ENCODE measurements at places on chromosomes 11 and 22.

DNA sequence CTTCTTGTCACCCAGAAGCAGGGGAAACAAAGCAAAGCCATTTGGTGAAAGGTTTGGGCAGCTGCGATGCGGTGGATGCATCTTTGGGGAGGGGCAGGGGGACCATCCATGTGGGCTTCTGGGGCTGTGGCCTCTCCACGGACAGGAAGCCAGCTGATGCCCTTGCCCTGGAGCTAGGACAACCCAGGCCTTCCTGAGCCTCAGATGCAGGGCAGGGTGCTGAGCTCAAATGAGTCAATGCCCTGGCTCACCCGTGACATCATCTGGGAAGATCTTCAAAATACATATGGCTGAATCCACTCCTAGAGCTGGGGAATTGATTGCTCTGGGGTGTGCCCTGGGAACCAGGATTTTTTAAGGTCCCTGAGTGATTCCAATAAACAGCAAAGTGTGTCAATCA is 1418.2 kb downstream of the TBC1D22A start:
- no peak for DNase-seq

DNA sequence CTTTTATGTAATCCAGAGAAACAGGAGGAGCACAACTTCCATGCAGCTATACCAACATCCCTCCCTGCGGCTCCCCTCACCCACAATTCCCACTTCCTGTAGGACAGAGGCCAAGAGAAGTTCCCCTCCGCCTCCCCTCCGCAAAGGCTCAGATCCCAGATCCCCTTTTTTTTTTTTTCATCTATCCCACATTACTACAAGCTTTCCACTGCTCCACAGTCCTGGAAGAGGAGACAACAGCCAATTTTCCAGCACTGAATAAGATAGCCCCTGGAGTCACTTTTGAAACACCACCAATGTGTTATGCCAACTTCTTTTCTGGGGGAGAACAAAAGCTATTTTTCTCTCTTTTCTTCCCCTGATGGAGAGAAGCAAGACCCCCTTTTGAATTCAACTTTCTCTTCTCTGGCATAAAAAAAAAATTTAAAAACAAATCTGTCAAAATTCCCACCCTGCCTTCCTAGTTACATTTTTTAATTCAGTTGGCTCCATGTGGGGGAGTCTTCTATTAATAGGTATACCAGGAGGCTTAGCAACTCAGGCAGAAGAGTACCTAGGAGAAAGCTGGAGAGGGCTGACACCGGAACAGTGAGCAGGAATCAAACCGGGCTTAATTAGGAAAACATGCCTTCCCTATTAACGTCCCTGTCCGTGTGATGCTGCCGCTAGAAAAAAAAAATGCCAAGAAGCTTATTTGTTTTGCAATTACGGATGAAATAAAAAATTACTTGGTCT is 543.4 kb downstream of the BUD13 start:
- no peak for DNase-seq

DNA sequence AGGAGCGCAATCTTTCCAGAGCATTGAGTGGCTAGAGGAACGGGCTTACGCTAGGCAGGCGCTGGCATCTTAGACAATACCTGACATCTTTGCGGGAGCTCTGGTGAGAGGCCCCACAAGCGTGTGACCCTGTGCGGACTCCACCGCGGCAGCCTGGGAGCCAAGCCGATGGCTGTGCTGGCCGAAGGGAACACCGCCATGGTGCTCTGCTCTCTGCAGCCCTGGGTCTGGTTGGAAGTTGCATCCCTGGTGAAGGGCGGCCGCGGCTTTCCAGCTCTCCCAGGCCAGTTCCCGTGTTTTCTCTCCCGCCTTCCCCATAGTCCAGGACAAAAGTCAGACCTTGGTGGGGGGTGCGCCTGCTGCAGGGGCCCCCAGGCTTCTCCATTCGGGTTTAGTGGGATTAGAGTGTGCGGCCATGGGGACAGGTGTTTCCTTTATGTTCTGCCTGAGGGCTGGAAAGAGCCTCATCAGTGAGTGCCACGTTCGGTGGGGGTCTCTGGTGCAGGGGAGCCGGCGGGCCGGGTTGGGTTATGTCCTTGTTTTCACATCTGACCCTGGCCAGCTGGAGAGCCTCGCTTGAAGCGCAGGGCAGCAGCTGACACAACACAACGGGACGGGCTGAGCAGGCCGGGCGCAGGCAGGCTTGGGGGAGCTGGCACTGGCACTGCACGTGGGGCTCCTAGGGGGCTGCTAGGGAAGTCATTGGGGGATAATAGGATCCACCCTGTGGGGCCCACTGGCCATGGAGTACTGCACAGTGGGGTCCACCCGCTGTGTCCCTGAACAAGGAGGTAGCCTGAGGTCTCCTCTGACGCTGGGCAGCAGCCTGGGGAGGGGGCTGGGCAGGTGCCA is 94.8 kb downstream of the KCNQ1 start:
- DNase-seq: peak; percentile 11

DNA sequence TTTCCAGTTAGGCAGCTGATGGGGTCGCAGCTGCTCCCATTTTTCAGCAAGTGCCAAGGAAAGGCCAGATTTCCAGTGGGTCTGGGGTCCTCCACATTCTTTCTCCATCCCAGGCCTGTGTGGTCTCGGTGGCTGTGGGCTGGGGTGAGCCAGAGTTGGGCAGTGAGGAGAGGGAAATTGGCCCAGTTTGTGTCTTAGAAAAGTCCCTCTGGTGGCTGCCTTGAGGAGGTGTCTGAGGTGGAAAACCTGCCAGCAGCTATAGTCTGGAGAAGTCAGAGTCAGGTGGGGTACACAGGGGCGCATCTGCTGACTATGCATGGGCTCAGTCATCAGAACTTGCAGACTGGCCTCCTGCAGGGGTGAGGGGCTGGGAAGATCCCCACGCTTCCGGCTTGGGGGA is 30.5 kb downstream of the MRGPRD start:
- DNase-seq: no peak

GRCh38 chr22:24489011-24489410 is 6.1 kb upstream of the UPB1 start:
- DNase-seq: no peak

GRCh38 chr22:48309115-48309705 is 1518.5 kb downstream of the BRD1 start:
- no peak for DNase-seq

DNA sequence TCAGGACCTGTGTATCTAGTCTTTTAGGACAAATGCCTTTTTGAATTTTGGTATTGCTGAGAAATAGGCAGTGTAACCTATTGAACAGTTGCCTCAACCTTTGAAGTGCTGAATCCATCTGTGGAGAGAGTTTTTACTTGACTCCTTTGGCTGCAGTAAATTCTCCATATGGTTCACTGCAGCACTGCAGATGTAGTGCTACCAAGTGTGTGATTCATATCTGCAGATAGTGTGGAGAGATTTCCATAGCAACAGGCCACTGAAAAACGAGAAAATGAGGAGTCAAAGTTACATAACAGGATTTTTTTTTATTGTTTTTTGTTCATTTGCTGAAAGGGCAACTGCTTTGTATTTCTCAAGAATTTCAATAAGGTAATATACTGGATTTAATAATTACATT is 356.1 kb downstream of the RAB38 start:
- no peak for DNase-seq

DNA sequence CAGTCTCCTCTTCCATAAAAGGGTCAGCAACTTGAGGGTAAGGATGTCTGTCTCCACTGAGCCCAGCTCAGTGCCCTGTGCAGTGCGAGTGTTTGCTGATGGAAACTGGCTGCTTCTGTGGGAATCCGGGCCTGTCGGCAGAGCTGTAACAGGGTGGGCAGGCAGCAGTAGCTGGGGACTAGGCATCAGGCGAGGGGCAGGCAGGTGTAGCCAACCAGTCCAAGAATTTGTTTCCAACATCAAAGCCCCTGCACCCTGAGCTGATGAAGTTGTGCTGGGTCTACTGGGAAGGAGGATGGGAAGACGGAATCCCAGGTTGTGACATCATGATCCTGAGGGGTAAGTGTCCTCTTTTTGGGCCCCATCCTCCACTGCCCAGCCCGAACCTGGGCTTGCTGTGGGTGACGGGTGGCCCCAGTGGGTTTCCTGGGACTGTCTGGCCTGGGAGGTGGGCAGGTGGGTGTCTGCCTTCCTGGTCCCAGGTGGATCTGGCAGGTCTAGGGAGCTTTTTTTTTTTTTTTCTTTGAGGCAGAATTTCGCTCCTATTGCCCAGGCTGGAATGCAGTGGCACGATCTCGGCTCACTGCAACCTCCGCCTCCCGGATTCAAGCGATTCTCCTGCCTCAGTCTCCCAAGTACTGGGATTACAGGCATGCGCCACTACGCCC is 11.0 kb downstream of the SLC29A2 start:
- DNase-seq: no peak

DNA sequence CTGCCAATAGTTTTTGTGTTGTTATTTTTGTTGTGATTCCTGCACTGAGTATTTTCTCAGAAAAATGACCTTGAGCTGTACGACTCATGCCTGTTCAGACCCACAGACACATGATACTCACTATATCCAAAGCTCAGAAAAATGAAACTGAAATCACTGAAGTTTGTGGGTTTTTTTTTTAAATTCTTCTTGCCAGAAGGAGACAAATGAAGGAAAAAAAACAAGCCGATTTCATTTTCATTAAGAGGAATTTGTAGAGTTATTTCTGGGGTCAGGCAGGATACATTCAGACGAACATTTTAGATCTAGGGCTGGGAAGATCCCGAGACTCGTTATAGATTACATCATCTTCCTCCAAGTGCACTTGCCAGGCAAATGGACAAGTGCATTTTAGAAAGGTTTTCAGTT is 60.4 kb downstream of the BMAL1 start:
- no peak for DNase-seq

GRCh38 chr11:60872961-60873524 is 5.7 kb downstream of the ZP1 start:
- DNase-seq: no peak

DNA sequence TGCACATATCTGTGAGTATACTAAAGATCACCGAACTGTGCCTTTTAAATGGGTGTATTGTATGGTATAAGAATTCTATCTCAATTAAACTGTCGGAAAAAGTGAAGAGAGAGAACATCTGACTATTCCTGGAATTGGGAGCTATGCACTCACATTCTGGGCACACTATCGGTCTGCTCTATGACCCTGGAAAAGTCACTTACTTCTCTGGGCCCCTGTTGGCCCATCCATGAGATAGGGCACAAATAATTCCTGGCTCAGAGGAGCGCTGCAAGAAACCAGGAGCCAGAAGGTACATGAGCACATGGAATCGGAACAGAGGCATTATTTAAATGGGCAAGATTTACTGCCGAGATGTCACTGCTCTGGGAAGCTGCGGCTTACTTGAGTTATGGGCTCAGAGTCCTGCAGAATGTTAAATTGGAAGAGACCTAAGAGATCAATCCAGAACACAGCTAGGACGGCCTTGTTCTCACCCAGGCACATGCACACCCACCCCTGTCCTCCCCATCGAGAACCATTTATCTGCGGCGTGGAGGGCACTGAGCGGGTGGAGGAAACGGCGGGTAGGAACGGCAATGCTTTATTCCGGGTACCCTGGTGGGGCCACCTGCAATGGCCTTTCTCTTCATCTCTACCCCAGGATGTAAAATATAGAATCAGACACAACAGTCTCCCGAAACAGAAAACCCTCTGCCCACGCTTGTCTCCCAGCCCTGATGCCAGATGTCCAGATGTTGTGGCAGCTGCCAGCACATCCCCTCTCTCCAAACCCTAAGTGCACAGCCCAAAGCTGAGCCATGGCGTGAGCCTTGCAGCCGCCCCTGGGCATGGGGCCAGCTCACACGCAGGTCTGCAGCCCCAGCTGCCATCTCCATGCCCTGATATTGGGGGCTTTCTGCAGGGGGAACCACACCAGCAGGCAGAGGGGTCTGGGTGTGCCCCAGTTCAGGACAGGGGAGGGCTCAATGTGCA is 142.4 kb downstream of the DSCAML1 start:
- DNase-seq: no peak

DNA sequence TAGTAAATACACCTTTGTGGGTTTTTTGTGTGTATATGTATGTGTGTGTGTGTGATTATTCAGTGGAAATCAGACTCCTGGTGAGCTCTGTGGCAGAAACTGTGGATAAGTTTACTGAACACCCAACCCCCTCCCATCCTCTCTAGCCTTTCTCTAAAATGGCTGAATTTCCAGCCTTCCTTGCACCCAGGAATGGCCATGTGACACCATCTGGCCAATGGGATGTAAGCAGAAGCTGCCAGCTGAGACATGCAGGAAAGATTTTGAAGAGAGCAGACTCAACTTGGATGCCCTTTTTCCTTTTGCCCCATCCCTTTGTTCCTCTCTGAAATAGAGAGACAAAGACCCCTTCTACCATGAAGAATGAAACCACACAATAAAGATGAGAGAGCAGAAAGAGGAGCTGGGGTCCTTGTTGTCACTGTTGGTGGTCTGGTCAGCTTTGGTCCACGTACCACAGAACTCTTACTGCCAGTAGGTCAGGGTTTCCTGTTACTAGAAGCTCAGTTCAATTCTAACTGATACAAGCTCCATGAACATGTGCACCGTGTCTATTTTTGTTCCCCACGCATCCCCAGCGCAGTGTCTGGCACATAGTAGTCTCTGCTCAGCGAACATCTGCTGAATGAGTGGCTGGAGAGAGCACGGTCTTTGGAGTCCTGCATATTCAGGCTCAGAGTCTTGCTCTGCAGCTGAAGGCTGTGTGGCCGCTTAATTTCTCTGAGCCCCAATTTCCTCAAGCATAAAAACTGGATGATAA is 57.5 kb downstream of the SEZ6L start:
- DNase-seq: no peak

GRCh38 chr11:47099214-47099917 is 77.3 kb downstream of the ARFGAP2 start:
- no peak for DNase-seq

DNA sequence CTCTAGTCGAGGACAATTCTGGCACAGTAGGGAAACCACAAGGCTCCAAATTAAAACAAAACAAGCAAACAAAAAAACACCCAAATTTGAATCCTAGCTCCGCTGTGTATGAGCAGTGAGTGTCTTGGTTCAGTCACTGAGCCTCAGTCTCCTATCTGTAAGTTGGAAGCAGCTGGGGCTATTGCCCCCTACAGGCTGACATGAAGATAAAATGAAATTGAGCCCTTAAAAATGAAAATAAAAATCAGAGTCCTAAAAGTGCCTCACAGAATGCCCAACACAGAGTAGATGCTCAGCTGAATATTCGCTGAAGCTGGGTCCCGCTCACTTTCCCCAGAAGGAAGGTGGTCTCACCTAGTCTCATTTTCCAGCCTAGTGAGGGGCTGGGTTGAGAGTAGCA is 65.2 kb downstream of the PDE2A start:
- no peak for DNase-seq

- no peak for DNase-seq
Measured at GRCh38 chr11:59025097-59025496, 61.0 kb upstream of the GLYATL1B start.

- no peak for DNase-seq
Measured at GRCh38 chr11:69644962-69645675, 4.2 kb downstream of the CCND1 start.

DNA sequence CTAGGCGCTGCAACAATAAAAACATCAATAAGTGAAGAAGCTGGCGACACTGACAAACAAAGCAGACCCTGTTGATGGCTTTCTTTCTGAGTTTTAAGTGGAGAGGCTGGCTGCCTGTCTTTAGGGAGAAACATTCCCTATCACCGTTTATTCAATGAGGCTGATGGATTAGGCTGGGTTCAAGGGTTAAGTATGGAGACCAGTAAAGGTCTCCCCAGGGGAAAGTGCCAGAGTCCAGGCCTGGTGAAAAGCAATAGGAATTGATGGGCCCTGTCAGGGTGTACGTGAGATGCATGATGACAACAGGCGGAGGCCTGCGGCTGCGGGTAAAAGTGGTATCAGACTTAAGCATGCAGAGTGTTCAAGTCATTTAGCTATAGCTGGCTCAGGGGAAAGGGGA is 102.6 kb downstream of the ALX4 start:
- peak; percentile 66 for DNase-seq

GRCh38 chr22:50731811-50732624 is 6.0 kb upstream of the ACR start:
- no peak for DNase-seq

- DNase-seq: no peak
Measured at GRCh38 chr11:121890377-121890776, 225.6 kb downstream of the BLID start.

Data from glutamatergic neuron (in vitro differentiated cells).